ENCODE measurements at places on chromosomes 7 and 10. TPM values are rescaled to one million over a fixed set of nuclear protein-coding genes. Genes with fewer than 3 reads are reported as not detected.

Gene BCAP29
- 68.0 TPM for total RNA-seq

Gene ADCYAP1R1
- total RNA-seq = 1.4 TPM

Gene RTKN2
- total RNA-seq = 6.2 TPM

Gene ITIH5
- not detected for total RNA-seq

DNA sequence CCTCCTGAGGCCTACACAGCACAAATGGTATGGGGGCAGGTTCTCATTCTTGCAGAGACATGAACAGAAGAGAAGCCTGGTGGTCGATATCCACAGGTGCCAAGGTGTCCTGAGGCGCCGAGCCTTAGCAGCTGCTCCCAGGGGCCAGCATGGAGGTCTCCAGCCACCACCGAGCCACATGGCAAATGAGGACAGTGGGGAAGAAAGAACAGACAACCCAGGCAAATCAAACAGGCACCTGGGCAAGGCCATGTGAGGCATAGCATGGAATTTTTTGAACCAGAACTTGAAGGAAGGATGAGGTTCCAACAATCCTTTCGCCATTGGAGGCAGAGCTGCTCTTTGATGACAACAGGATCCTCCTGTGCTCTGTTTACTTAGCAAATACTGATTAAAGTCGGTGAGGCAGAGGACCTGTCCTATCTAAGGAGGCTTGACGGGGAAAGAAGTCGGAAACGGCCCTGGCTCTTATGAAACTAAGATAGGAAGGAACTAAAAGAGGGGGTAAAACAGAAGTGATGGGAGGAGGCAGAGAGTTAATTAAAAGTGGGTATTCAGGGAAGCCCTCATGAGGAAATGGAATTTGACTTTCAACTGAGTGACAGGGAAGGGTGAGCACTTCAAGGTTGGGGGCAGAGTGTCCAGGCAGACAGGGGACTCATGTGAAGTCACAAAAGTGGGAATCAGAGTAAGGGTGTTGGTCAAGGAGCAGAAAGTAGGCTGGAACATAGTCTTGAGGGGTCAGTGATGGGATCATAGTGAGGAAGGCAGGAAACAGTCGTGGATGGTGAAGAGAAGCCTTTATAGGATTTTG is 8.6 kb upstream of the CALML3 start:
- no peak for DNase-seq

DNA sequence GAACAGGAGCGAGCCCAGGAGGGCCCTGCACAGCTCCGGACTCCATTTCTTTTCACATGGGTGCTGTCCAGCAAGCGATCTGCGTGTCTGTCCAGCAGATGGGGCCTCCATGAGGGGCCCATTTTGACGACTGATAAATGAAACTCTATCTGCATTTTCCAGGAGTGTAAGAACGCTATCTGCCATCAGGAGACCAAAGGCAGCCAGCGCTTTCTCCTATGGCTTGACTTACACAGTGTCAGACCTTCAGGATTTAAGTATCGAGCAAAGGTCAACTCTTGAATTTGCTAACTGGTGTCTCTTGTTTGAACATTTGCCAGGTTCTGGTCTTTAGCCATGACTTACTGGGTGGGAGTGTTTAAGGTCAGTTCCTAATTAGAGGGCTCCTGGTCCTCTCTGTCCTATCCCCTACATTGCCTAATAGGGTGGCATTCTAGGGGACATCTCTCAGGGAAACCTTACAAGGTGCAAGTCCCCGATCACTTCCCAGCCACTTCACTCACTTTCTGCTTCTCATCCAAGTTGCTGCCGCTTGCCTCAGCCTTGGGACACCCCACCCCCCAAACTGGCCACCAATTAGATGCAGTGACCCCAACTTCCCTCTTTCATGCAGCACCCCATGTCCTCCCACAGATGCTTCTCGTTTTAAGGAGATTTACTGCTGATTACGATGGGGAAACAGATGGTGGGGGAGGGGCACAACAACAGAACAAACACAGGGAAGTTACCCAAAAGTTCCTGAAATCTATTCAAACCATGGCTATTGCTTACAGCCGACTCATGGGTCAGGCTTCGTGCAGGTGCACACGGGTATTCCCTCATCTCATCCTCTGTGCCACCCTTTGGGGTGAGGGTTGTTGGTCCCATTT is 20.0 kb downstream of the VSIR start:
- no peak for DNase-seq

DNA sequence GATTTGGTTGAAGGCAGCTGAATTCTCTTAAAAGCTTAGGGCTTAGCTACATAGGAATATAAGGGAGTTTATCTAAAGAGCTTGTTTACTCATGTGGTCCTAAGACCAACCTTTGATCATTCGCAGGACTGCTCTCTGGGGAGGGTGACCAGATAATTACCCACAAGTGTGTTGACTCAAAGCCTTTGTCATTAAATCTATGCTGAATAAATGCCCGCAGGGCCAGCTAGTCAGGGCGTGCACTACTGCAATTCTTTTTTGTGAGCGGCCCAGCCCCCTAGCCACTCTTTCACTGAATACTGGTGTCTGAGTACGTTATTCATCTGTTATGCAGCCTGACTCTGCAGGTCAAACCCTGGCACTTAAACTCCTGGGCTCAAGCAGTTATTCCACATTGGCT is 69.6 kb downstream of the AKAP9 start:
- DNase-seq = no peak

GRCh38 chr7:13092708-13093005 is 405.2 kb downstream of the ARL4A start:
- DNase-seq = no peak

DNA sequence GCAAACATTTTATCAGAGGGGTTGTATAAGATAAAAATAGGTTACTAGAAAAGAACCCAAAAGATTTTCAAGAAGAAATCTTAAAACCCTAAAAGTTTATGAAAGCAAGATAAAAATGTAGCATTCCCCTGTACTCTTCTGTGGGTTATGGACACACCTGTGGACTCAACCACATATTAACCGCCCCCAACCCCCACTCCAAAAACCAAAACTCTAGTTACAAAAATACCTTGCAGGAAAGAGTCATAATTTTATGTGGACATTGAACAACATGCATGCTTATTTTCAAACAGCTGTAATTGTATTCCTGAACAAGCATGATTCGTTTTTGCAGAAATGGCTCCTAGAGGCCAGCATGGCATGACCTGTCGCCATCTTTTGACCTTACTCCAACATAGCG is 466.9 kb downstream of the PHTF2 start:
- no peak for DNase-seq

GRCh38 chr7:103076764-103077163 is 1.8 kb downstream of the ARMC10 start:
- DNase-seq = no peak

- DNase-seq = no peak
Observed at GRCh38 chr7:101555269-101555920, 73.7 kb downstream of the MYL10 start.

GRCh38 chr10:11794566-11794965 is 28.6 kb upstream of the PROSER2 start:
- DNase-seq = no peak

DNA sequence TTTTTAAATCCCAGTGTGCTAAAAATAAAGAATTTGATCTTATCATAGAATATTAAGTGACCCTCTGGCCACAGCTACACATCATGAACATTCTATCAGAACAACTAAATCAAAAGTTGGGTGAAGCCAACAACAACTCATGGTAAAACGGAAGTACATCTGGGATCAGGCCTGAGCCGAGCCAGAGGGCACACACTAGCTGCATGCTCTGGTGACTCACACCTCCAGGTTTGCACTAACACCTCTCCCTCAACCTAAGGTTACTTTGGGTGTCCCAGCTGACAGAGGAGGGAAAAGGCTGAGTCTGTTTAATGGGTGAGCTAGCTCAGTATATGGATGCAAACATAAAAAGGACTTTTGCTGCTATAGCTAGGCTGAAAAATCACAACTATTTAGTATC is 281.6 kb downstream of the HGF start:
- peak; percentile 15 for DNase-seq

- peak; percentile 86 for DNase-seq
Observed at GRCh38 chr10:32378363-32379317, 31.7 kb upstream of the EPC1 start.

GRCh38 chr10:22854935-22855421 is 72.9 kb upstream of the ARMC3 start:
- no peak for DNase-seq

DNA sequence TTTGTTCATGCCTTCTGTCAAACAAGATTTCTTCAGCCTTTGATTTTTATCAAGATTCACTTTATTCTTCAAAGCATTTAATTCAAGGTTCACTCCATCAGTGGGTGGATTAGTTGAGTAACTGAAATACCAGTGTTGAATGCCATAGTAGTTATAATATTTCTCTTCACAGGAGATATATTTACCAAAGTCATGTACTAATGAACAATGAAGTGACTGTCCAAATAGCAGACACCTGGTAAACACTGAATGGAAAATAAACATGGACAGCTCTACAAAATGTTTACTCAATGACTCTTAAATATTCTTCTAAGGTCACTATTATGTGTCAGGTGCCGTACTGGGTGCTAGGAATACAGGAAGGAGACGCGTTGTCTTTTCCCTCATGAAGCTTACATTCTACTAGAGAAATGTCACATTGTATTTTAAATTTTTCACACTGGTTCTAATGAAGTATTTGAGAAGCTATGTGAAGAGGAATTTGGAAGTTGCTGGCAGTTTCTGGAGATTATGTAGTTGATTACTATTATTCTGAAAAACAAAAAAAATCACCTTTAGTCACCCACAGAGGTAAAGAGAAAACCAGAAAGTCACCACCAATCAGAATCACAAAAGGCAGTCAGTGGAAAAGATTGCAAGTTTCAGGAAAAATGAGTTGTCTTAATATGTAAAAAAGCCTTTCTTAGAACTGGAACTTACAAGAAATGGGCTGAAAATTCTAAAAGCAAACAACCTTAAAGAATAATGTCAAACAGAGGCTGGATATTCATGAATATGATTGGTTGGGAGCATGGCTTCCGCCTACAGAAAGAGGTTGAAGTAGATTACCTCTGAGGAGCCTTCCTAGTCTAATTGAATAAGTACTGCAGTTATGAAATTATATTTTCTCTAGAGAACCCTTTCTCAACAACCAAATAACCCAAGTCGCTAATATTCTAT is 84.5 kb downstream of the RTKN2 start:
- DNase-seq = no peak

All from HT1080 (cell line).